ENCODE measurements at places on chromosomes 5 and 9. TPM values are rescaled to one million over a fixed set of nuclear protein-coding genes. Genes with fewer than 3 reads are reported as not detected.

- DNase-seq: peak; percentile 75
Observed at GRCh38 chr9:133967024-133967741, 24.9 kb downstream of the VAV2 start.

- no peak for DNase-seq
Observed at GRCh38 chr5:55985181-55985580, 9.6 kb downstream of the IL6ST start.

DNA sequence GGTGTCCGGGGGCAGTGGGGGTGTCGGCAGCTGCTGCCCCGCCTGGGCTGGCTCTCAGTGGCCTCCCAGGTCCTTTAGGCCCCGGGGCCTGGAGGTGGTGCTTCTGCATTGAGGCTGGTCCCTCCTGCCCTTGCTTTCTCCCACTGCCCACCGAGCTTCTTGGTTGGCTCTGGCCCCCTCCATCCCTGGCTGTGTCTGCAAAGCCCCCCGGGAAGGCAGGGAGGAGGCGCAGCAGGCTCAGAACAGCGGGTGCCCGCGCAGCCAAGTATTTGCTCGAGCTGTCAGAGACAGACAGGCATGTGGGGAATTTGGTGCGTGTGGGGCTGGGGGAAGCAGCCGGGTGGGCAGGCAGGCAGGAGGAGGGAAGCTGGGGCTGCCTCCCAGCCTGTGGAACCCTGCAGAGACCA lies 11.5 kb downstream of the CXXC5 start:
- no peak for DNase-seq

- DNase-seq: no peak
Observed at GRCh38 chr5:16877267-16877935, 58.7 kb downstream of the MYO10 start.

- DNase-seq: no peak
Observed at GRCh38 chr5:135951807-135952206, 3.0 kb downstream of the LECT2 start.

GRCh38 chr9:98191181-98191608 lies 1.2 kb downstream of the CORO2A start:
- DNase-seq: no peak

- DNase-seq: no peak
Observed at GRCh38 chr9:98771209-98771874, 25.0 kb downstream of the ANKS6 start.

DNA sequence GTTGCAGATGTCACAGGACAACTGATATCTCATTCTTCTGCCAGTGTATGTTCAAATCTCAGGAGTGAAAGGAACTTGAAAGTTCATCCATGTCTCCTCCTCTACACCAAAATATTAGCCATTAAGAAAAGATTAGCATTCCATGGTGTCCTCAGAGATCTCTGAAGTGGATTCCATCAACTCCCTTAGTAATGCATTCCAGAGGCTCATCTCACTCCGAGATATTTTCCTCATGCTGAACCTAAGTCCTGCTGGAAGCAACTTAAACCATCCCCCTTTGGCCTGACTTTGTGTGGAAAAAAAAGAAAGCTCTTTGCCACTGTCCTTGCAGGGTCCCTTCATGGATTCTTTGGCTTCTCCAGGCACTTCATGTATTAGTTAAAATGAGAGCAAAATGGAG lies 155.7 kb upstream of the ZNF462 start:
- DNase-seq: no peak

GRCh38 chr9:81234924-81235610 lies 454.3 kb downstream of the TLE1 start:
- no peak for DNase-seq

DNA sequence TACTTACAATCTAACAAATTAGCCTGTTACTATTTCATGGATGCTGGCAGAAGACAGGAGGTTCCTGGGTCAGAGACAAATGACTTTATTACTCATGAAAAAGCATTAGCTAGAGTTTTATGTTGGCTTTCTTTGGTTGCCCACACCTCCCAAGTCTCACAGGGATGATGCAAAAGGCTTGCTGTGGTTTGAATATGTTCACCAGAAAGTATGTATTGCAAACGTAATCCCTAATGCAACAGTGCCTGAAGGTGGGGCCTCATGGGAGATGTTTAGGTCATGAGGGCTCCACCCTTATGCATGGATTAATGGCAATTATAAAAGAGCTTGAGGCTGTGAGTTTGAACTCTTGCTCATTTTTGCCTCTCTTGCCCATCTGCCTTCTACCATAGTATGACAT lies 28.5 kb downstream of the DPYSL3 start:
- peak; percentile 26 for DNase-seq

DNA sequence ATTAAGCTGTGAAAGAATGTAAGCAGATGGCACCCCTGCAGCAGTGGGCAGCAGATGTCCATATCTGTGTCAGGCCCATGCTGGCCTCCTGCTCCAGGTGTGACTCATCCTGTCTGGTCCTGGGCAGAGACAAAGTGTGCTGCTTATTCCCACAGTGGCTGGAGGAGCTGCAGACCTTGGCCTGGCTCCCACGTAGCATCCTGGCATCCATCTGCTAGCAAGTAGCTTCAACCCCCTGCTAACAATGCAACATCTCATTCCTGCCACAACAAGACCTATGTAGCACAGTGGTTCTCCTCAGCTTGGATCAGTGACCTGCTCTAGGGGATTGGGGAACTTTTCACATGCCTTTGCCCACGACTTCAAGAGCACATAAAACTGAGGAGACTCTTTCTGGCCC lies 126.4 kb upstream of the SLC12A2 start:
- peak; percentile 90 for DNase-seq

DNA sequence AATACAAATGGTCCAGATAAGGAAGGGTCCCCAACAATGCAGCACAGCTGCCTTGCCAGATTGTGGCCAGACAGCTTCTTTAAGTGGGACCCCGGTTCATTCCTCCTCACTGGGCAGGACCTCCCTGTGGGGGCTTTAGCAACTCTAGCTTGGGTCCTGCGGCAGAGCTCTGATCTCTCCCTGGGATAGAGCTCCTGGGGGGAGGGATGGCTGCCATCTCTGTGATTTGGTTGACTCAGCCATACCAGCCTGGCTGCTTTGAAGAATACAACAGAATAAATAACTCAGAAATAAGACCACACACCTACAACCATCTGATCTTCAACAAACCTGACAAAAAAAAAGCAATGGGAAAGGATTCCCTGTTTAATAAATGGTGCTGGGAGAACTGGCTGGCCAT lies 22.7 kb upstream of the ROR2 start:
- DNase-seq: no peak

DNA sequence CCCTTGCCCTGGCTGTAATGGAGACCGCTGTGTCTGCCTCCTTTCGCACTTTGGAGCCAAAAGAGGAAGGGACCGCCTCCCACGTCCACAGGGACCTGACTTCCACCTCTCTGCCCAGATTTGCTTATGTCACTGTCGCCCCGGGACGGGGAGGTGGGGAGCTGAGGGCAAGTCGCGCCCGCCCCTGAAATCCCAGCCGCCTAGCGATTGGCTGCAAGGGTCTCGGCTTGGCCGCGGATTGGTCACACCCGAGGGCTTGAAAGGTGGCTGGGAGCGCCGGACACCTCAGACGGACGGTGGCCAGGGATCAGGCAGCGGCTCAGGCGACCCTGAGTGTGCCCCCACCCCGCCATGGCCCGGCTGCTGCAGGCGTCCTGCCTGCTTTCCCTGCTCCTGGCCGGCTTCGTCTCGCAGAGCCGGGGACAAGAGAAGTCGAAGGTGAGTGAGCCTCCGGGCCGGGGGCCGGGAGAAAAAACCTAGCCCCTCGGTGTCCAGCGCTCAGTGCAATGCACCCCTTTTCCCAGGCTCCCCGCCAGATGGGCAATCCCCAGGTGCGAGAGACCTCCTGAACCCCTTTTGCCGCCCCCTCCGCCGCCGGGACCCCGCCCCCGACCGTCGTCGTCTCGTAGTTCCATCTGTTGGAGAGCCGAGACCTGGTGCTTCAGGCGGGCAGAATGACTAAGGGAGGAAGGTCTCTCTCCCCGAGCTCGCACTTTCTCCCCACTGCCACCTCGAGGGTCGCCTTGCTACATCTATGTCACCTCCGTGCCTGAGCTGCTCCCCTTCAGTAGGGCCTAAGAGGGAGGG lies at the start of gene GPX3:
TSS of gene GPX3 (plus strand) at position 288 of the 807 bp plus-strand sequence. CDS start at position 352, 64 bp downstream.
- no peak for DNase-seq

- peak; percentile 19 for DNase-seq
Observed at GRCh38 chr9:97802276-97802675, 50.8 kb upstream of the FOXE1 start.

DNA sequence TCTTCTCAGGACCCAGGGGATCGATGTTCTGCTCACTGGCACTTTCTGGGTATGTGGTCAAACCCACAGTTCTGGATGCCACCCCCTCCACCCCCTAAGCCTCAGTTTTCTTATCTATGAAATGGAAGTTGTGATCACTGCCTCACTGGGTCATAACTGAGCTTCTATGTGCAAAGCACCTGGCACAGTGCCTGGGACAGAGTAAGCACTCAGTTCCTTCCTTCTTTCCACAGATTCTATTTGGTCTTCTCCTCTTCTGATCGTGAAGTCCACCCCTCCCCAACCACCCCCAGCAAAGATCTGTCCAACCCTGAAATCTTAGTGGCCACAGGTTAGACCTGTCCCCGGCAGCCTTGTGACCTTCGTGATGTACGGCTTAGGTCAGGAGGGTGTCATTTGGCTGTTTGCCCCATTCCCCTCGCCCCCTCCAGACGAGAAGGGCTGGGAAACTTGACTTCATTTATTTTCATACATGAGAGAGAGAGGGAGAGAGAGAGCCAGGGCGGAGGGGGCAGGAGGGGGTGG lies 181.4 kb downstream of the FGF18 start:
- DNase-seq: no peak

- DNase-seq: peak; percentile 26
Observed at GRCh38 chr5:54742417-54742891, 224.9 kb downstream of the SNX18 start.

DNA sequence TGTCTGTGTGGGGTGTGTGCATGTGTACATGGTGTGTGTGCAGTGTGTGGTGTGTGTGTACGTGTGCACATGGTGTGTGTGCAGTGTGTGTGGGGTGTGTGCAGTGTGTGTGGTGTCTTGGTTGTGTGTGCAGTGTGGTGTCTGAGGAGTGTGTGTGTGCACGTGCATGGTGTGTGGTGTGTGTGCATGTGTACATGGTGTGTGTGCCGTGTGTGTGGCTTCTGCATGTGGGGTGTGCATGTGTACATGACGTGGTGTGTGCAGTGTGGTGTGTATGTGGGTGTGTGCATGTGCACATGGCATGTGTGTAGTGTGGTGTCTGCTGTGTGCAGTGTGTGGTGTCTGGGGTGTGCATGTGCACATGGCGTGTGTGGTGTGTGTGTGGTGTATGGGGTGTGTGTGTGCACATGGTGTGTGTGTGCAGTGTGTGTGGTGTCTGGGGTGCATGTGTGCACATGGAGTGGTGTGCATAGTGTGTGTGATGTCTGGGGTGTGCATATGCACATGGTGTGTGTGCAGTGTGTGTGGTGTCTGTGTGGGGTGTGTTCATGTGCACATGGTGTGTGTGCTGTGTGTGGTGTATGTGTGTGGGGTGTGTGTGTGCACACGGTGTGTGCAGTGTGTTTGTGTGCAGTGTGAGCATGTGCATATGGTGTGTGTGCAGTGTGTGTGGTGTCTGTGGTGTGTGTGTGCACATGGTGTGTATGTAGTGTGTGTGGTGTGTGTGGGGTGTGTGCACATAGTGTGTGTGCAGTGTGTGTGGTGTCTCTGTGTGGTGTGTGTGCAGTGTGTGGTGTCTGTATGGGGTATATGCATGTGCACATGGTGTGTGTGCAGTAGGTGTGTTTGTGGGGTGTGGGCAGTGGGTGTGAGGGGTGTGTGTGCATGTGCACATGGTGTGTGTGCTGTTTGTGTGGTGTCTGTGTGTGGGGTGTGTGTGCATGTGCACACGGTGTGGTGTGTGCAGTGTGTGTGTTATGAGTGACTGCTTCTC lies 40.6 kb upstream of the ZNG1F start:
- peak; percentile 7 for DNase-seq

- no peak for DNase-seq
Observed at GRCh38 chr5:83848941-83849340, 128.3 kb upstream of the HAPLN1 start.

- DNase-seq: no peak
Observed at GRCh38 chr5:56145106-56145505, 88.0 kb downstream of the ANKRD55 start.

DNA sequence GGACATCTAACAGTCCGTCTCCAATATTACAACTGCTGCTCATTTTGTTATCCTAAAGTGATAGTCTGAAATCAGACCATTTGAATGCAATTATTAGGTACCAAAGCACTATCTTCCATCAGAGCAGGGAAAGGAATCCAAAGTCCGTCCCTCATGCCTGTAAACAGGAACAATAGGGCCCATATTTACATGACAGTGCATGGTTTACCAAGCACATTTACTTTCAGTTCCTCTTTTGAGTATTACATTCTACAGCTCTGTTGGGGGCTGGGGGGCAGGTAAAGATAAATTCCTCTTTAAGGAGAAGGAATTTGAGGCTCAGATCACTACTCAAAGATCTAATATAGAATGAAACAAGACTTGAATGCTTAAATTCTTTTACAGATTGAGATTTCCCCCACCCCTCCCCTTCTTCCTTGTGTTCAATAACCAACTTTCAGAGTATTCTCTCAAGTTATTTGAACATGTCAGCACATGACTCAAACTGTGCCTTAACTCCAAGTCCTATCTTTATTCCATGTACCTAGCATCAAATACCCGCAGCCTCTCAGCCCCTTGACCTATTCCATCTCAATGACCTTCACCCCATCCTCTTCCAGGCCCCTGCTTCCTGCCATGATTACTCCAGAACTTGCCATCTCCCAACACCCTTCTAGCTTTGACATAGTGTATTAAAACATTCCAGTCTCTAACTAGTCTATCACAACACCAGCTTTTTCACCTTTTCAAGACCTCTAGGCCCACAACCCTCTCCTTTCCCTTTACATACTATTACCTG lies 71.0 kb downstream of the BRINP1 start:
- DNase-seq: no peak

DNA sequence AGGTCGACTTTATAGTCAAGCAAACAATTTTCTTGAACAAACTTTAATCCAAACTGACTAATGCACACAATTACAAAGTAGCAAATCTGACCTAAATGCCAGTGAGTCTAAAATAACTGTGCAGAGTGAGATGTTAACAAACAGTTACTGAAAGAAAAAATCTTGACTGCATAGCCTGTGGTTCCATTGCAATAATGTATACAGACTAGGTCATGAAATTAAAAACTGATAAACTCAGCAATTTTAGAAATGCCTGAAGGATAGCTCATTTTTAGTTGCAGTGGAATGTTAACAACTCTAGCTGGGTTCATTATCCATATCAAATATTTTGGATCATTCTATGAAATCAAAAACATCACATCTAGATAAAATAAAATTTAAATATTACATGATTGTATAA lies 73.4 kb upstream of the CDH12 start:
- DNase-seq: no peak

The PTPN3 gene
- total RNA-seq: 0.29 TPM

The ROR2 gene
- not detected for total RNA-seq

The OR2V1 gene
- total RNA-seq: not detected

The PRXL2C gene
- 11.2 TPM for total RNA-seq

The SIT1 gene
- 0.63 TPM for total RNA-seq

The CCNJL gene
- total RNA-seq: 2.7 TPM

The PPP3R2 gene
- total RNA-seq: not detected

The JAKMIP2 gene
- 0.52 TPM for total RNA-seq

The GFI1B gene
- total RNA-seq: 0.06 TPM

The ARL10 gene
- total RNA-seq: 12.6 TPM

The CDHR2 gene
- total RNA-seq: not detected

The KCNN2 gene
- total RNA-seq: 0.46 TPM

The GTF2H2C gene
- 27.1 TPM for total RNA-seq

The CCNI2 gene
- total RNA-seq: 0.06 TPM

The MEIKIN gene
- total RNA-seq: not detected

The FAXDC2 gene
- 25.4 TPM for total RNA-seq

The GALNT12 gene
- total RNA-seq: 2.2 TPM

The ABO gene
- total RNA-seq: not detected

The AFF4 gene
- total RNA-seq: 59.1 TPM
